ENCODE measurements at places on chromosomes 5 and 9.

GRCh38 chr5:133665571-133665970, 53.2 kb upstream of the FSTL4 start:
- DNase-seq: no peak

DNA sequence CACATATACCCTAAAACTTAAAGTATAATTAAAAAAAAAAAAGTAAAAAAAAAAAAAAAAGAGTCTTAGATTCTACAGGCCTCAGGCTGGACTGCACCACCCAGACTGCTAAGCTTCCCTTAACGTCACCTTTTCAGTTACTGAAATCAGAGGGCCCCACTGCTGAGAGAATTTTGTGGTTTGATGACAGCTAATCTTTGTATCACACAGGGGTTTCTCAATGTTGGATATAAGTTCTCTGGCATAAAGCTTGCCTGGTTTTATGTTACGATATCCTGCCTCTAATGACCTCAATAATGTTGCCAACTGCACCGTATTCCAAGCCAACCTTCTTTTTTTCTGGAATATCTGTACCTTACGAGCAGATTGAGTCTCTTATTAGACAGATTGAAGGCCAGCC, 43.1 kb upstream of the C6 start:
- DNase-seq: no peak

DNA sequence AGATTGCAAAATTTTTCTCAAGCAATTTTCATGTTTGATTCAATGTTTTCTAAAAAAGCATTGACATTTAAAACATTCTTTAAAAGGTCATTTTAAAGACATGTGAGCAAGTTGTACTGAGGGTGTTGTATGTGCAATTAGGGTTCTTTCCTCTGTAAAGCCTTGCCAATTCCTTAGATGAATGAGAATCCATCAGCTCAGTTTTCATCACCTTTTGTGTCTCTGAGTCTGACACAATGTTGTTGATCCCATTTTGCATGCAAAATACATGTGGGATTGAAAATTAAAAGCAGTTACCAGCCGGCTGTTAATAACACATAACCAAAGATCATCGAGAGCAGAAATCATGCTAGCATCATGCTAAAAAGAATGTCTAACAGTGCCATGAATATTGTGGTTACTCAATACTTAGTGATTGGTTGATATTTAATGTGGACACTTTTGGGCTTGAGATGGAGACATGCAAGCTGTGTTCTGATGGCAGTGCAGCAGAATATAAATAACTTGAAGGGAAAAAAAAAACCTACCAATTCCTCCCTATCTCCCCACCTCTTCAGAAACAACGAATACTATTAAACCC, 57.7 kb downstream of the FGF10 start:
- DNase-seq: no peak

DNA sequence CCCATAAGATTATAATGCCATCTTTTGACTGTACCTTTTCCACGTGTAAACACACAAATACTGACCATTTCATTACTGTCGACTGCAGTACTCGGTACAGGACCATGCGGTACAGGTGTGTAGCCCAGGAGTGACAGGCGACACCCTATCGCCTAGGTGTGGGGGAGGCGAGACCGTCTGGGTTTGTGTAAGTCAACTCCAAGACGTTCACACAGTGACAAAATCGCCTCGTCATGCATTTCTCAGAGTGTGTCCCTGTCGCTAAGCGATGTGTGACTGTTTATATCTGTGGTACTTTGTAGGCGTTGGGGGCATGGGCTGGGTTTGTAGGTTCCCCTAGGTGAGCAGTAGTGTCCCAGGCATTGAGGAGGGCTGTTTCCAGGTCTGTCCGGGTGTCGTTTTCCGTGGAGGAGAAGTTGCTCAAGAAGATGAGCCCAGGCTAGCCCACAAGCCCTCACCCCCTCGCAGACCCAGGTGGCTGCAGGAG, 20.3 kb downstream of the NEK6 start:
- peak; percentile 27 for DNase-seq

GRCh38 chr5:11504065-11504885, 400.0 kb downstream of the CTNND2 start:
- no peak for DNase-seq

DNA sequence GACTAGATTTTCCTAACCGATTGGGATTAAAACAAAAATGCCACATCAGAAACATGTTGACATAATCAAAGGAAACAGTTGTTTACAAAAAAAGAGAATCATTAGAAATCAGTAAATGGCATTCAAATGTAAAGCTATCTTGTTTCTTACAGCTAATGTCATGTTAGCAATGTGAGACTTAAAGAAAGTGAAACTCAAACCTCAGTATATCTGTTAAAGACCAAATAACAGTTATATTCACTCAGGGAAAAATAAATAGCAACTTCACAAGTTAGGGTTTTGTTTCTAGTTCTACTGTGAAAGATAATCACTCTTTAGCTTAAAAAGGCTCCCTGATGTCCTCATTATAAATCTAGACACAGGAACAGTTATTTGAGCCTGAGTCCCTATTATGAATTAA, 189.3 kb upstream of the EFNA5 start:
- no peak for DNase-seq

- DNase-seq: no peak
These were observed 1.5 kb downstream of the SAPCD2 start for GRCh38 chr9:137068539-137069507.

GRCh38 chr5:76838481-76839261, 11.1 kb upstream of the S100Z start:
- DNase-seq: no peak

DNA sequence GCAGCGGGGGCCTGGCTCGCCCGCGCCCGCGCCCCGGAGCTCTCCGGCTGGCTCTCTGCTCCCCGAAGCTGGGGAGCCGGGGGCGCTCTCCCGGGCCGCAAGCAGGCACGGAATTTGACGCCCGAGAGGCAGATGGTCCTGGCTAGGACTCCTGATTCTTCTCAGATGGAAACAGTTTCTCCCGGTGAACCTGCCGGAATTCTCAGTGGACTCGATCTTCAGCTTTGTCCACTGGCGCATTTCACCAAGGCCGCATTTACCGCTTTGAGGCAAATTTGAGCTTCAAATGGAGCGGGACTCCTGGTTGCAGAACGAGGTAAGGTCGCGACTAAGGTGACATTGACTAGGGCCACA, 305.7 kb upstream of the KCNN2 start:
- DNase-seq: no peak

DNA sequence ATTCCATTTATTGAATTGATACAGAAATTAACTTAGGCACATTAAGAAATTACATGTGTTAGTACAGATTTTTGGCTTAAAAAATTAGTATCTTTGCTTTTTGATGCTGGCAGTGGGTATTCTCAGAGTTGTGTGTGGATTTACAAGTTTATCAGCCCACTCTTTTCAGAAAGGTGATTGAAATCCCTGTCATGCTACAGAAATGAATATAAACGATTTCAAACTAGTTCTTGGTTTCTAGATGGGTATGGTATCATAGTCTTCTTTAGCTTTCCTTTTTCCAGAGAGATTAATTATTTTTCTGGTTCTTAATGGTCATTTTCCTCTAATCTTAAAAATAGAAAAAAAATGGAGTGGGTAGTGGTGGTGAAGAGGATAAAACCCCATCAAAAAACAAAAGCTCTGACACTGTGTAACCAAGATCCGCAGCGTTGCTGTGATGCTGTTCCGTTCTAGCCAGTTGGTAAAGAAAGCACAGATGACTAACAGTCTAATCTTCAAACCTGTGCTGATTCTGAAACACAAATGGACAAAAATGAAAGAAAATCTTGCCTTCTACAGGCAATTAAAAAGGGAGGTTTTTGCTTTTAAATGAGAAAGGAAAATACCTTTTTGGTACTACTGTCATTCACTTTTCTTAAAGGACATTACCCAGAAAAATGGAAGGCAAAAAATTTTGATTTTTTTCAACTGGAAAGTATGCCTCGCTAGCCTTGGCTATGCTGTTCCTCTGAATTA, 5.2 kb downstream of the LRRTM2 start:
- DNase-seq: no peak

- DNase-seq: no peak
These were observed 362.0 kb upstream of the CDH10 start for GRCh38 chr5:25006734-25007133.

GRCh38 chr9:119968836-119969707, 599.8 kb upstream of the BRINP1 start:
- peak; percentile 27 for DNase-seq

GRCh38 chr5:142654578-142655058, 31.3 kb downstream of the FGF1 start:
- DNase-seq: no peak

DNA sequence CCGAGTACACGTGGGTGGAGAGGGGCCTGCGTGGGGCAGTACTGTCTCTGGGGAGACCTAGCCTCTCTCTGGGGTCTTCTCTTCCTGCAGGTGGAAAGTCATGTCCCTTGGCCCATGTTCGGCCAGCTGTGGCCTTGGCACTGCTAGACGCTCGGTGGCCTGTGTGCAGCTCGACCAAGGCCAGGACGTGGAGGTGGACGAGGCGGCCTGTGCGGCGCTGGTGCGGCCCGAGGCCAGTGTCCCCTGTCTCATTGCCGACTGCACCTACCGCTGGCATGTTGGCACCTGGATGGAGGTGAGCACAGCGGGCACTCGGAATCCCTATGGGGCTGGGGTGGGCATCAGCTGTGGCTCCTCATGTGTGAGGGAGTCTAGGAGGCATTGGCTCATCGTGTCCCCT, 5.5 kb upstream of the CACFD1 start:
- no peak for DNase-seq

GRCh38 chr9:11142965-11143738, 530.4 kb upstream of the PTPRD start:
- DNase-seq: no peak

DNA sequence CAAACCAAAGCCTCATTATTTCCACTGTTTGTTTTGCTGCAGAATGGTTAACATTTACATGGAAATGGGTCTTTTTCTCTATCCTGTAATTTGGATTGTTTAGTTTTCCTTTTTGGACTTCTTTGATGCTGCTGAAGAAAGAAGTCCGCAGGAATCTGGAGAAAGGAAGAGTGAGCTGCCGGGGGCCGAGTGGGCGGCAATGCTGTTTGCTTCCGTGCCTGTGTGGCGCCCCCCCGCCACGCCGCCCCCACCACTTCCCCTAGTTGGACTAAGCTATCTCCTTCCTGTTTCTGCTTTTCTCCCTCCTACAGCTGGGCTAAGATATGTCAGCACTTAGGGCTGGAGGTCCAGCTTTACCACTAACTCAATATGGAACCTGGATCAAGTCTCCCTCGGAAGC, 39.7 kb downstream of the ACTL7B start:
- DNase-seq: no peak

- DNase-seq: no peak
These were observed 110.0 kb upstream of the PTGER4 start for GRCh38 chr5:40569546-40570270.

- DNase-seq: no peak
These were observed 73.3 kb upstream of the TBC1D2 start for GRCh38 chr9:98328770-98329169.

GRCh38 chr5:108788142-108788541, 40.4 kb downstream of the FER start:
- no peak for DNase-seq

DNA sequence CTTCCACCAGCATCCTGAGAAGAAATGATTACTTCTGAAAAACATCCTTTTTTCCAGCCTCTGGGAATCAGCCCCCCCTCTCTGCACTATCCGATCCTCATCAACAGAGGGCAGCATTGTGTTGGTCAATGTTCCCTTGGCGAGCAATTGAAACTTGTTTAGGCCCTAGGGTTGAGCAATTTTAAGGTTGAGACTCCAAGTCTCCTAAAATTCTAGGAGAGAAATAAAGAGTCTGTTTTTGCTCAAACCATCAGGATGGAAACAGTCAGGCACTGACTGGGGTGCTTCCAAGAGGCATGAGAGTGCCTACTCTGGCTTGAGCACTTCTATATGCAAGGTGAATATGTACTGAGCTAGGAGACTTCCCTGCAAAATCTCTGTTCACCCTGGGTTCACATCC, 12.4 kb upstream of the CYFIP2 start:
- DNase-seq: peak; percentile 47

GRCh38 chr9:130491830-130492482, 47.2 kb downstream of the ASS1 start:
- DNase-seq: no peak

- no peak for DNase-seq
These were observed 328.6 kb downstream of the PIK3R1 start for GRCh38 chr5:68544091-68544647.

DNA sequence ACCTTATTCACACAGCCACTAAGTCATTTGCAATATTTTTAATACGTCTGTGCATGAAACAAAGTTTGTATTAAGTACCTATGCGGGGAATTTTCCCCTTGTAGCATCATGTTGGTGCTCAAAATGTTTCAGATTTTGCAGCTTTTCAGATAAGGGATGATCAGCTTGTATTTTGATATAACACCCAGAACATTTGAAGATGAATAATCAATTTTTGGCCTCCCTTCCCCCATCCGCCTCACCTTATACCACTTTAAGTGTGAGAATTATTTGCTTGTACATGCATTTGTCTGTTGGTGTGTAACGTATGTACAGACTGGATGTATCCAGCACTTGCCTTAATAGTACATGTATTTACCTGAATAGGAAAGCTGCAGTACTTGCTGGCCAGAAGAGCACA, 1.7 kb downstream of the JAK2 start:
- DNase-seq: no peak

DNA sequence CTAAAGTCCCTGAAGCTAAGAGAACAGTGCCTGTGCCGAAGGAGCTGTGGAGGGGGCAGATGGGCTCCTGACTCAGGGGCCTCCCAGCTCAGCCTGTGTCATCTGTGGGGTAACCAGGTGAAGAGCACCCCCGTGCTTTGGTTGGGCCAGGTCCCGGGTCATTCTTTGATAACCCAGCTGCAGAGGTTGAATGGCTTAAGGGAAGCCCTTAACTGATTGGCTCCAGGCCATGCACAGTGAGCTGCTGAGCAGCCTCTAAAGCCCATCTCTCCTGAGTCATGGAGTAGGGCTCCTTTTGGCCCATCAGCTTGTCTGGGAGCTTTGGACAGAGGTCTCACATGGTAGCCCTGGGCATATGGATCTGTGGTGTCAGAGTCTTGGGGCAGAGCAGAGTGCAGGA, 28.7 kb downstream of the COL27A1 start:
- no peak for DNase-seq

GRCh38 chr9:128906741-128907140, 14.0 kb upstream of the PHYHD1 start:
- DNase-seq: no peak

- DNase-seq: no peak
These were observed 14.3 kb downstream of the PDE8B start for GRCh38 chr5:77224672-77225355.

GRCh38 chr9:70052768-70053167, 9.1 kb downstream of the MAMDC2 start:
- DNase-seq: no peak

- DNase-seq: no peak
These were observed 95.0 kb downstream of the ZCCHC7 start for GRCh38 chr9:37215381-37215780.

GRCh38 chr5:133663397-133664054, 51.2 kb upstream of the FSTL4 start:
- DNase-seq: no peak

GRCh38 chr9:133786371-133786753, 48.2 kb upstream of the SARDH start:
- no peak for DNase-seq

- no peak for DNase-seq
These were observed 23.1 kb upstream of the FOXD1 start for GRCh38 chr5:73471654-73472053.

GRCh38 chr5:159854916-159855315, 61.4 kb upstream of the ADRA1B start:
- no peak for DNase-seq

GRCh38 chr9:37414503-37414943, 8.0 kb upstream of the GRHPR start:
- no peak for DNase-seq

- DNase-seq: no peak
These were observed 24.0 kb downstream of the TRIP13 start for GRCh38 chr5:916441-917293.
